NCI-H2227 treated with DMSO at 0.1 percent for 48 hours (cell line): ENCODE measurements at places on chromosomes 7 and 10.

DNA sequence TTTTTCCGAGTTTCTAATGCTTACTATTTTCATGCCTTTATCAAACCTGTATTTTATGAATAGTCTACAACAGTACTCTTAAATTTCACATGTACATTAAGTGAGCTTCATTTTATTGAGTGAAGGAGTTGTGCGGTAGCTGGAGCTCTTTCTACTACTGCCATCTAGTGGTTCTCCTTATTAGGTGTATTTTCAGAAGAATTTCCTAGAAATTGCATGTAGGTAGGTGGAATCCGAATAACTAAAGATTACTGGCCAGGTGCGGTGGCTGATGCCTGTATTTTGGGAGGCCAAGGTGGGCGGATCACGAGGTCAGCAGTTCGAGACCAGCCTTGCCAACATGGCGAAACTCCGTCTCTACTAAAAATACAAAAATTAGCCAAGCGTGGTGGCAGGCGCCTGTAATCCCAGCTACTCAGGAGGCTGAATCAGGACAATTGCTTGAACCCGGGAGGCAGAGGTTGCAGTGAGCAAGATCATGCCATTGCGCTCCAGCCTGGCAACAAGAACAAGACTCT is 38.3 kb downstream of the LRRC72 start:
- DNase-seq, result peak; percentile 43

DNA sequence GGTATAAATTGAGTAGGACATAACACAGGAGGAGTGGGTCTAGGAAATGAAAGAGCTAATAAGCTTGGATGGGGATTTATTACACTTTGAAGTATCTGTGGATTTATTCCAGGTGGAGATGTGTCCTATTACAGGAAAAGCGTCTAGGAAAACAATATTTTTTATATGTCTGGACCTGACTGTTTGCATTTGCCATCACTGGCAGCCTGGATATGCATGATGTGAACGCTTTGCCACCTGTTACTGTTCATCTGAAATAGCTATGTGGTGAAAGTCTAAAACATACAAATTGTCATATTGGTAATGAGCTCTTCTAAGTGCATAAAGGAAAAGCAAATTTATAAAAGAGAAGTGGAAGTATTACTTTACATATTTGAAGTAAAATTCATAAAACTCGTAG is 31.6 kb upstream of the AGMO start:
- DNase-seq, result no peak

GRCh38 chr10:6269953-6270867 is 67.5 kb downstream of the PFKFB3 start:
- no peak for DNase-seq

DNA sequence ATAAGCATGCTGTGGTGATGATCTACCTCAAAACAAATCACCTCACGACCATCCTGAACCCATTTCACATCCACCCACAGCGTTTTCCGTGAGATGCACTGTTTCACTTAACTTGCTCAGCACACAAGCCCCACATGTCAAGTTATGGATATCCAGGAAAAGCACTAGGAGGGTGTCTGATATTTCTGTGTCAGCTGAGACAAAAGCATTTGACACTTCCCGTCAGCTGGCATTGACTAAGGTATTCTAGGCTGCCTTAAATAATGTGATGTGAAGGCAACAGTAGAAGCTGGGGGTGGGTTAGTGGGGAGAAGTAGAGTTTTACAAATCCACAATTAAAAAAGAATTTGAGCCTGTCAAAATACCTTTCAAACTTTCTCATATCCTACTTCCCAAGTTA is 68.7 kb upstream of the MDFIC start:
- no peak for DNase-seq

GRCh38 chr10:49335364-49335972 is 36.5 kb downstream of the C10orf71 start:
- DNase-seq, result no peak
